ENCODE measurements at places on chromosomes 2 and 18.
A peak's percentile ranks its signal among the peaks of the same experiment; 100 is the strongest.

DNA sequence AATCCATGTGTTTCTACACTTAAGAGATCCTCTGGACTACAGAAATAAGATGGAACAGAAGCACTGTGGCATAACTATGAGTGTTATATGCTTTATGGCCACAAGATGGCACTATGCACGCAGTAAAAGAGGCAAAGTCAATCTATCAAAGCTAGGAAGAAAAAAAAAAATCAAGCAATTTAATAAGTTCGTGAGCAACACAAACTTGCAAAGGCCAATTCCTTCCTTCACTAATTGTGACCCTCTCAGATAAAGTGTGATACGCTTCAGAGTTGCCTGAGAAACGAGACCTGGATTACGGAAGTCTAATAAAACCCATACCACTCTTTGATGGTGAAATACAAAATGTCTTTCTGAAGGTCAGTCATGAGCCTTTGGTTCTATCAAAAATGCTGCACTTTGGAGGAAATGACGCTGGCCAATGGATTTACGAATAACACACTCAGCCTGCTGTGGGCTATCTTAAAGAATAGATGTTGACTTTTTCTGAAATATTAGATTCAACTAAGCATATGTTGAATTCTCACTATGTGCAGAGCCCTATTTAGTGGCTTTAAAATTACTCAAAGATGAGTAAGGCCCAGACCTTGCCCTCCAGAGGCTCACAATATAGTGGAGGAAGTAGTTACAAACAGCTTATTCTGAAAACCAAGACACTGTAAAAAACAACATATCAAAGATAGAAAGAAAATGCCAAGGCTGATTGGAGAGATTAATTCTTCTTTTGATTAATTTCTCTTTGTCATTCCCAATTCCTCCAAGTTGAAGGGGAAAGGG lies 35.5 kb upstream of the TTR start:
- no peak for DNase-seq

DNA sequence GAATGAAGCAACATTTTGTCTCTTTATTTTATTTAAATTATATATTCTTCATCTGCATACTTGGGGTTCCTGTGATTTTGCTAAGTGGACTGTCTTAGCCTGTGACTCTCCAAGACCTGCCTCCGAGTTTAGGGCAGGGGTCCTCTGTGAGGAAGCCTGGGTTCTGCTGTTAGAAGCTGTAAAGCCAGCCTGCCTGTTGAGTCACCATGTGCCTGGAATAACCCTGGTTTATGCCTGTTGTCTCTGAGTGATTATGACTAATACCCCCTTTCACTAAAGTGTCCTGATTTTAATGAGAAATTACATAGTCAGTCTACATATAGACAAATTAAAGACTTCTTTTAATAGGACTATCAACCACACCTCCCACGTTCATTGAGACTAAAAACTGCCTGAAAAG lies 369.1 kb downstream of the ZNF521 start:
- DNase-seq, result no peak

GRCh38 chr2:160267022-160267421 lies 67.0 kb upstream of the ITGB6 start:
- DNase-seq, result no peak

GRCh38 chr2:235183786-235184185 lies 232.0 kb downstream of the SH3BP4 start:
- no peak for DNase-seq

GRCh38 chr2:233813236-233814055 lies 35.3 kb downstream of the MROH2A start:
- peak; percentile 18 for DNase-seq

DNA sequence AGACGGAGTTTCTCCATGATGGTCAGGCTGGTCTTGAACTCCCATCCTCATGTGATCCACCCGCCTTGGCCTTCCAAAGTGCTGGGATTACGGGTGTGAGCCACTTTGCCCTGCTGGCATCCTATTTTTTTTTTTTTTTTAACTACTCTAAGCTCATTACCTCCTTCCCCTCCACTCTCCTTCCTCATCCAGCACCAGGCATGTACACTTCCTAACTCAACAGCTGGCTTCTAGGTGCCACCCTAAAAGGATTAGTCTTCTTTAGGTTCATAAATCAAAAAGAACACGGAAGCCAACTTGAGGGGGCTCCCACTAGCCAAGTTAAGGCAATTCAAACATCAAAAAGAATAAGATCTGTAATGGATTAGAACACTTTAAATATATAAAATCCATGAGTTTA lies 70.6 kb upstream of the TEX51 start:
- DNase-seq, result no peak

DNA sequence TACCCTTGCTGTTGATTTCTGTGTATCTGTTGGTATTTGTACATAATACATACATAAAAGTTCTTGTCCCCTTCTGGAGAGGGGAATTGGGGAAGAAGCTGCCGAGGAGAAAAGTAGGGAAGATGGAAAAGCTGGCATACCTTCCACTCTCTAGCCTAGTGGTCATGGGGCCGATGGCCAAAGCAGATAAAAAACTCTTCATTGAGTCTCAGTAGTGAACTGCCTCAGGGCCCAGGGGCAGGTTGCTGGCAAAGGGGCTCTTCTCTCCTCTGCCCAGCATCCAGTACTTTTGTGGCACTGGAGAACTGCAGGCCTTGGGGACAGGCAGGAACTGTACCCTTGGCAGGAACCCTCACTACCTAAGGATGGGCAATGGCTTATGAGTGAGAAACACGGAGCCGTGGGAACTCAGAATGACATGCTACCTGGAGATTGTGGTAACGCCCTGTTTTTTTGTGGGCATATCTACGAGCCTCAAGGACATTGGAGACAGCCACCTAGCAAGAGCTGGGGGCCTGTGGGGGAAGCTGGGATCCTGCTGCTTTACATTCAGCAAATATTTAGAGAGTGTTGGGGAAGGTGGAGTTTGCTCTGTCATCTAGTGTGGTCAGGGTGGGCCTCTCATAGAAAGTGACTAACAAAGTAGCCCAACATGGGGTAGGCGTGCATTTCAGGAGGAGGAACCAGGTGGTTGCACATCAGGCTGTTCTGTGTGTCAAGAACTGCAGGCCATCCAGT lies 22.6 kb upstream of the ITGB6 start:
- DNase-seq, result no peak

- no peak for DNase-seq
Observed at GRCh38 chr2:129431881-129432280, 547.6 kb upstream of the RAB6C start.

- no peak for DNase-seq
Observed at GRCh38 chr2:31580321-31581117, at the start of gene SRD5A2. Gene SRD5A2 (minus strand): TSS chr2:31580938. CDS start chr2:31580900, 38 bp downstream.

GRCh38 chr2:195819276-195819675 lies 162.2 kb downstream of the SLC39A10 start:
- DNase-seq, result no peak

DNA sequence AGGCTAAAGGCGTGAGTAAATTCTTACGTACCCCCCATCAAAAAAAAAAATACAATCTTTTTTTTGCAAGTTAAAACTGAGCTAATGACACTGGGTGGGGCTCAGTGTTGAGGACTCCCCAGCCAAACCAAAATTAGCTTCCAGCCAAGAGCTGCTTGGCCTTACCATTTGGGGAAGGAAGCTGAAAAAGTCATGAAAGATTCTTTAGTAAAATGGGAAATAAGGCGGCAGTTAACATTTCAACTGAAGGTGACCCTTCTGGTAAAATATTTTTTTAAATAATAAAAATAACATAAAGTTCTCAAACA lies 16.4 kb downstream of the SMAD7 start:
- no peak for DNase-seq

DNA sequence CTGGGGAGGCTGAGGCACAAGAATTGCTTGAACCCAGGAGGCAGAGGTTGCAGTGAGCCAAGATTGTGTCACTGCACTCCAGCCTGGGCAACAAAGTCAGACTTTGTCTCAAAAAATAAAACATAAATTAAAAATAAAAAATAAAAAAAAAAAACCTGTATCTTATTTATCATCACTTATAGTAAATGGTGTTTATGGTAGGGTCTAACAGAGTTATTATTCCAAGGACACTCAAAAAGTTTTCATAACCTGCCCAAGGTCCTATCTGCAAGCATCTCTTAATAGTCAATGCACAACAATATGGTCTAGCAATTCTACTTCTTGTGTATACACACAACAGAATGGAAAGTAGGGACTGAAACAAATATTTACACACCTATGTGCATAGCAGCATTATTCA lies 47.3 kb upstream of the MYCN start:
- DNase-seq, result no peak

DNA sequence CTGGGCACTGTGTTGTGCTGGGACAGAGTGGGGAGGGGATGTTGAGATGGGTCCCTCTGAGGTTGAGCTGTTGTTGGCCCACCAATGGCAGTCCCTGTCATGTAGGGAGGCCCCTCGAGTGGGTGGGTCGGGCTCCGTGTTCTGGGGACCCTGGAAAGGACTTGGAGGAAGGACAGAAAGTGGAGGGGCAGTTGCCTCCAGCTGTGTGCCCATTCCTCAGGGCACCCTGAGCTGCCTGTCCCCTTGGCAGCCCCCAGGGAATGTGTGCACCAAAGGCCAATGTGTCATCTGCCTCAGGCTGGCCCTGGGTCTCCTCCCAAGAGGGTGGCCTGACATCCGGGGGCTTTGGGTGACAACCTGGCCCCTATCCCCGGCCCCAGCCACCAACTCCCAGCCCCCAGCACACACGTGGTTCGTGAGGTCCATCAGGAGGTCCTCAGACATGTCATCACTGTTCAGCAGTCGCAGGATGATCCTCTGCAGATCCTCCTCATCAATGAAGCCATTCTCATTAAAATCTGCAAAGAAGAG lies 57.7 kb downstream of the CIB4 start:
- peak; percentile 44 for DNase-seq

DNA sequence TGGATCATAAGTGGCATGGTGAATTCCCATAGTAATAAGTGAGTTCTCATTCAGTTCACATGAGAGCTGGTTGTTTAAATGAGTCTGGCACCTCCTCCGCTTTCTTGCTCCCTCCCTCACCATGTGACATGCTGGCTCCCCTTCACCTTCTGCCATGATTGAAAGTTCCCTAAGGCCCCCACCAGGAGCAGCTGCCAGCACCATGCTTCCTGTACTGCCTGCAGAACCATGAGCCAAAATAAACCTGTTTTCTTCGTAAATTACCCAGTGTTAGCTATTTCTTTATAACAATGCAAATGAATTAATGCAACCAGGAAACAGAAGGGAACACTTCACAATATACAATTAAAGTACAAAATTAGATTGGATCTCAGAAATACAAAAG lies 257.0 kb downstream of the MREG start:
- no peak for DNase-seq

DNA sequence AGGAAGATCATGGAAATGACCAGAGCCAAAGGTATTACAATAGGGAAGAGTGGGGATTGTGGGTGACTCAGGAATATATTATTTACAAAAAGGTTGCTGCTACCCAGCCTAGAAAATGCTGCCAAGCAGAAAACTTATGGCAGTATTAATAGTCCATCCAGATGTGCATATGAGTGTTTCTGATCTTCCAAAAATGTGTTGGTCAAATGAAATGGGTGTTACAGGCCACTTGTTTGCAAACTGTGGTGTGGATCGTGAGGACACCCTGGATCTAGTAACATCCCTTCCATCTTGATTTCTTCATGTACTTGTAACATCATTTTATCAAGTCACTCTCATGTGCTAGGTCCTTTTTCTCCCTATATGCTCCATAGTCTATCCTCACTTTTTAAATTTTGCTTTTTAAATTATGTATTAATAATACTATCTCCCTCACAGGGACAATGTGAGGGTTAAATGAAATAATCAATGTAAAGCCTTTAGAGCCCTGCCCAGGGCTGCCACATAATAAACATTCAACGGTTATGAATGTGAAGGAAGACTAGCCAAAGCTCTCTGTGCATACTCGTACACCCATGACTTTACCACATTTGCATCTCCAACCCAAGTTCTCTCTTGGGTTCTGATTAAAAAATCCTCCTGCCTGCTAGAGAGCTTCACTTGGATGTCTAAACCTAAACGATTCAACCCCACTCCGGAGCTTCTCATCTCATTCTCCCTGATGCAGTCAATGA lies 18.5 kb downstream of the CD226 start:
- DNase-seq, result no peak

DNA sequence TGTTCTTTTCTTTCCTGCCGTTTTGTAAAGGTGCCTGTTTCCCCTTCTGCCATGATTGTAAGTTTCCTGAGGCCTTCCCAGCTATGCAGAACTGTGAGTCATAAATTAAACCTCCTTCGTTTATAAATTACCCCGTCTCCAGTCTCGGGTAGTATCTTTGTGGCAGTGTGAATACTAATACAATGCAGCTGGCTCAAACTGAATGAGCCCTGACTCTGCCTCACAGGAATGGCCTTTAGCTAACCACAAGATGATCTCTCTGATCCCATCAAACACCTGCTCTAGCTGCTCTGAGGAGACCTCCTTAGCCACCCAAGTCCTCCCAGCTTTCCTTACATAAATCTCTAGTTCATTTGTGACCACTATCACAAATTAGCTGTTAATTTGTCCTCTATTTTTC lies 41.5 kb upstream of the CAB39 start:
- no peak for DNase-seq

Measured in RWPE2 (cell line).